ENCODE measurements at places on chromosomes 3 and 15.

DNA sequence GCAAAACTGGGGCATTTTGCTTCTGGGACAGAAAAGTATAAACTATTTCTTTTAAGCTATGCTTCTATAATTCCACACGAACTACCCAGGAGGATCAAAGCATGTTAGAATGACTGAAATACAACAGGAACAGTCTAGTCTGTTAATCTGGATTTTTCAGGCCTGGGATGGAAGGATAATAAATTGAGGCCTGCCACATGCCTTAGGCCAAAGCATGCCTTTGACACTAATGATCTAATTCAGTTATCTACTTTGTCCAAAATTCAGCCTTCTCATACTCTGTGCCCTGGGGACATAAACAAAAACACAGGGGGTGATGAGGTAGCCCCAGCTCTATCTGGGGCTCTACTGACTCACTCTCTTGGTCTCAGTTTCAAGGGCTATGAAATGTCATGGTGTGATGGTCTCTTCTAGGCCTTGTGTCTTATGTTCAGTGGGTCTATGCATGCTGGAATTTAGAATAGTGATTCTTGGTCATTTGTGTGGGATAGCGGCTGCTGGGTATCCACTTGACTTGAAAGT lies 32.5 kb downstream of the GAP43 start:
- DNase-seq = no peak

- no peak for DNase-seq
These were observed 63.8 kb upstream of the SLC2A2 start for GRCh38 chr3:171090321-171090720.

GRCh38 chr15:93619597-93619996 lies 530.6 kb upstream of the RGMA start:
- DNase-seq = no peak

DNA sequence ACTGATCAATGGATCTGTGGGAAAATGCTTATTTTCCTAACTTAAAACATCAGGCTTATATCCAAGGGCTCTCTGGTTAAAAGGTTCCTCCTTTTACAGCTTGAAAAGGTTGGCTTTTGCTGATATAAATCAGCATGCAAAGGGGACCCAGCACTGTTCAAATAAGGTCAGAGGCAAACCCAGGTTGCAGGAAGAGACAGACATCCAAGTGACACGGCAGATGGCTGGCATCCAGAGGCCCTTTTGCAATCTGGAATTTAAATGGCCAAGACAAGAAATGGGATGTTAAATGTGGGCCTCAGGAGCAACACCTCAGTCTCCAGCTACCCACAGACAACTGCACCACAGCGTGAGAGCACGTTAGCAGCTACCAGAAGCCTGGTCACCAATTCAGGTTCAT lies 6.3 kb downstream of the SH3BP5 start:
- DNase-seq = no peak

DNA sequence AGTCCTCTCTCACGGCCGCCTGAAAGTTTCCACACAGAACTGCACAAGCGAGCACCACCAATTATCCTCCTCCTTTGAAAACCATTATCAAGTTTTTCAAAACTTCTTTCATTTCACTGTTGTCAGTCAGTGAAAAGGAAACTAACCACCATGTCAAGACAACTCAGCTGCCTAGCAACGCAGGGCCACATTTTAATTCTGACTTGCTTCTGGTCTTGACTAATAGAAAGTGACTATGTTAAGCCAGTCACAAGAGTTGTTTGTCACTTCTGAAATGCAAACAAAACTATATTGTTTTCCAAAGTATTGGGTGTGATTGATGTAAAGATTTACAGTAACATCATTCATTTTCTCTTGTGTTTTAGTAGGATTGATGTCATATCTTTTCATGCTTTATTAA lies 612.8 kb upstream of the AGTR1 start:
- DNase-seq = no peak

- DNase-seq = no peak
These were observed 9.1 kb downstream of the HIGD2B start for GRCh38 chr15:72676838-72677237.

DNA sequence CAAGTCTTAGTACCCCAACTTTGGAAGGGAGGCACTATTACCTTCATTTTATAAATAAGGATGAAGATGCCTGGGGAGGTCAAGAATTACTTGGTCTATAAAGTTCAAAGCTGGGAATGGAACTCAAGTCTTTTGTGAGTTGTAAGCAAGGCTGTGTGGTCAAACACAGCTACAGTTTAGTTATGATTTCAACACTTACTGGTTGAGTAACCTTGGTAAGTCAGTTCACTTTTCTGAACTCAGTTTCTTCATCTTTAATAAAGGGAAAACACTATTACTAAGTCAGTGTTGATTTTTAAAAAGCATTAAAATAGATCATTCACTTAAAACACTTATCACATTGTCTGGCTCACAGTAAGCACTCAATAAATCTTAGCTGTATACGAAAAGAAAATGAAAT lies 200.4 kb upstream of the ADAMTS9 start:
- no peak for DNase-seq

DNA sequence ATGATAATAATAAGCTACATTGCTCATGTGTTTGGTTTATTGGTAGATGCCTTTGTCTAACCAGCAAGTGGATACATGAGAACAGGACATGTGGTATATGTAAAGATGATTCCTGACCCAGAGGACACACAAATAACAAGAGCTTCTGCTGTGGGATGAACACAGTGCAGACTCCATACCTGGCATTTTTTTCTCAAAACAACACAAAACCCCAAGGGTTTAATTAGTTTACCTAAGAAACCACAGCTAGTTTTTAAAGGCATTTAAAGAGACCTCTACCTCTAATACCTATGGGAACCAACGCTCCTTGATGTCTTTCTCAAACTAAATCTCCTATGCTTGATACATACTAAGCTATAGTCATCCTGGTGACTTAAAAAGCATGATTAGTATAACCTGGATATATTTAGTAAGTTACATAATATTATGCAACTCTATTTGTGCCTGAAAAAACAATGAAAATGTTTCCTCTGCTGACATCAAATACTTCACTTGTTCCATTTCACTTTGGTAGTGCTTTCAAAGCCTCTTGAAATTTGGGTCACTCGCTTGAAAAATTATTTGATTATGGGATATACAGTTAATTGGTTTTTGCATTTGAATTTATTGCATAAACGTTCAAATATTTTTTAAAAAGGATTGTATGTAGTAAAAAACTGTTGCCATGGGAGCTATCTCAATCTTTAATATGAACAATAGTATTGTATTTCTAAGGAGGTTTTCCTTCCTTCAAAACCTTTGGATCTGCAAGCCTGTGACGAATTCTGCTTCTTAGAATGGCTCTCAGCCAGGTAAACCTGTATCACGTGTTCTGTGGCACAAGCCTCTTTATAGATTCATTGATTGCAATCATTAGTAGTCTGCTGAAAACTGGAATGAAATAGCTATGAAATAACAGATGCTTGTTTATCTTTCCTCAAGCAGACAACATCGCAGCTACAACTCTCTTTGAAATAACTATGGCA lies 233.0 kb upstream of the KCNMB2 start:
- no peak for DNase-seq

- no peak for DNase-seq
These were observed 5.9 kb downstream of the HCN4 start for GRCh38 chr15:73362900-73363299.

DNA sequence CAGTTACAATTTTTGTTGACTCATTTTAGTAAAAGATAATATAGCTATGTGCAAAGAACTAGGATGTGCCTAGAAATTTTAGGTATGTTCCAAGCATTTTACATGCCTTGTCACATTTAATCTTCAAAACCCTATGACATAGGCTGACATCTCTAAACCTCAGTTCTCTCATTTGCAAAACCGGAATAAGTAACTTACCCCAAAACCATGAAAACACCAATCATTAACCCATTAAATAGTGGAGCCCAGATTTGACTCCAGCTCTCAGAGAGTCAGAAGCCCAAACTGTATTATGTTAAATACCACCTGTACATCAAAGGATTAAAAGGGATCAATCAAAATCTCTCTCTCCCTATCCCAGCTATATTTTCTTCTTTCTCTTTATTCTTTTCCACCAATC lies 36.6 kb downstream of the GSK3B start:
- DNase-seq = no peak

- DNase-seq = no peak
These were observed at the start of gene KIF7 for GRCh38 chr15:89654847-89655805. Gene KIF7 (minus strand): TSS chr15:89655467. CDS start chr15:89652930, 2,537 bp downstream.

- no peak for DNase-seq
These were observed 19.6 kb downstream of the PLA2G4E start for GRCh38 chr15:42001236-42001635.

- DNase-seq = no peak
These were observed 118.6 kb downstream of the ANO10 start for GRCh38 chr3:43503067-43503728.

DNA sequence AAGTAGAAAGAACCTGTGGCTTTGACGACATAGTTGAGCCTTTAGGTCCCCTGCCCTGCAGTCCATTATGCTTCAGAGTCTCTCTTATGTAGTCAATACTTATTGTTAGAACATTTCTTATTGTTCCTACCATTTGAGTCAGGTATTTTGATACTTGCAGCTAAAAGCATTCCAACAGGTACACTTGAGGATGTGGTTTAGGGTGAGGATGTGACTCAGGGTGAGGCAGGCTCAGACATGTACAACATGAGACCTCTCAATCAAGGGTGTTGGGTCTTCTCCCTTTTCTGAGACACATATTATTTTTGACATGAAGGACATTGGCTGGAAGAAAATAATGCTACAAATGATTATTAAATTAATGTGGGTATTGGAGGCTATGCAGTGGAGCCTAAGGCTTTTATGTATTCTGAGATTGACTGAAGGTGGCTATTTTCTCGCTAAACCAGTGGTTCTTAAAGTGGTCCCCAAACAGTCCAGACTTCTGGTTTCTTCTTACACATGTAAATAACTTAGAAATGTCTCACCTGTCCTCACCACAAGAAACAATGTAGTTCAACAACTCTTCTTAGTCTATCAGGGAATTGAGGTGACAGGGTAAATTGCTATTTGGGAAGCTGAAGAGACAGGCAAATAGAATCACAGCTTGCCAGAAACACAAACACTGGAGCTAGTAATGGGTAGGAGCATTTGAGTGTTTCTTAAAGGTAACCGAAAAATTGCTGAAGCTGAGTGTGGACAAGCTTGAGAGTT lies 135.5 kb upstream of the ZPLD1 start:
- no peak for DNase-seq

DNA sequence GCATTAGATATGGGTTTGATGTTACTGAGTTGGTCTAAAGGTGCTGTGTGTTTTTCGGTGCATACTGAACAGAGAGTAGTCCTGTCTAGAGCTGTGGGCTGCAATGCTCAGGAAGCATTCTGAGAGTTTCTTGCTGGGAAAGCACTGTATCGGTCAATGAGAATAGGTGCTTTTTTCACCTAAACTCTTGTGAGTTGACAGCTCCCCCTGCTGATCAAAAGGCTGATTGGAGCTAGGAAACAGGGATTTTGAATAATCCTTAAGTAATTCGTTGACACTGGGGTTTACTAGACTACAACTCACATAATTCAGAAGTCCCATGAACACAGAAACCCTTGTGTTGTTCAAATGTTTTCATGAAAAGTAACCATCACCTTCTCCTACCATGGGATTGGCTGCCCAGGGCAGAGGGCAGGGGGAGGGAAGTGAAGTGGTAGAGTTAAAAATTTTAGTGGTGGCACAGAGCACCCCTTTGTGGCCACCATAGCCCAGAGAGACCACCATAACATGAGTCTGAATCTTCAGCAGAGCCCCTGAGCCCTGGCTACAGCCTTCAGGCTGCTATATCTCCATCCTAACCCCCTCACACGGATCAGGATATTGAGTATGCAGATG lies 13.0 kb upstream of the MANF start:
- DNase-seq = peak; percentile 26

DNA sequence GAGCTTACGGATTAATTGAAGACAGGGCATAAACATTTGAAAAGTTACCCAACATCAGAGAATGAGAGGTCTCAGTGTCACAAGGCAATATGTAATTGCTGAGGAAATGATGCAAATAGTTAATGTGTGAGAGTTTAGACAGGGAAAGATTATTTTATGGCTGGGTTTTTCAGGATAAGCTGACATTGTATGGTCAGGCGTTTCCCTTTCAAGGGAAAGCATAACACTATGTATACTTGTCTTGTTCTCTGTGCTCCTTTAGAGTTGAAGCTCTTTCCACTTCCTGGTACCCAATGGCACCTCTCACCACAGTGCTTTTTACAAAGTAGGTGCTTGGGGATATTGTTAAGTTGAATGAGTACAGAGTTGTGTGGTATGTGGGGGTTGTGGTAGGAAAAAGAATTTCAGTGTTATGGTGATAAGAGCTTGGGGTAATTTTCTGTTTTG lies 19.9 kb downstream of the IQGAP1 start:
- no peak for DNase-seq

- no peak for DNase-seq
These were observed 67.9 kb downstream of the VGLL3 start for GRCh38 chr3:86923071-86923491.

- DNase-seq = no peak
These were observed 227.6 kb upstream of the BHLHE40 start for GRCh38 chr3:4751502-4752101.

DNA sequence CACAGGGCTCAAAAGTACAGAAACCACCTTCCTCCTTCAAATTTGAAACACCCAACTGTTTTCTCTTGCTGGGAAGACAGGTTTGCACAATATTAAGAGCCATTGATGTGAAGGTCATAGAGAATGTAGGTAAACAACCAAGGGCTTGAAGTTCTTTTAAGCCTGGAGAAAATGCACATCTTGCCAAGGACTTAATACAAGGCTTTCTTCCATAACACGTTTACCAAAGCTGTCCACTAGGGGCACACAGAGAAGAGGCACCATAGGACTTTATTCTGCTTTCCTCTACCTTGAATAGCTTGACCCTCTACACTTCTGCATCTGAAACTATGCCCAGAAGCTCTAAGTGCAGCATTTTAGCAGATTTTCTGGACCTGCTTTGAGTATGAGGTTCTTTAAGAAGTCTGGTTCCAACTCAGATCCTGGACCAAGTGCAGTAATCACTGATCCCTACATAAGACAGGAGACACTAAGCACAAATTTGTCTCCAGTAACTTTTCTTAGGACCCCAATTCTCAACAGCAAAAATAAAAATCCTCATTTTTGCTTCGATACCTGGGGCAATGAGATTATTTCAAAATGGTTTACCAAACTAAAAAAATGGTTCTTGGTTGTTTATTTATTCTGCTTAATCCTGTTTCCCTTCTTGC lies 138.0 kb downstream of the FBN1 start:
- no peak for DNase-seq

- peak; percentile 49 for DNase-seq
These were observed 3.0 kb upstream of the ISLR2 start for GRCh38 chr15:74127255-74127953.

GRCh38 chr15:75727851-75728715 lies 15.4 kb upstream of the CSPG4 start:
- no peak for DNase-seq

- no peak for DNase-seq
These were observed 248.1 kb upstream of the C2CD4B start for GRCh38 chr15:62413153-62413552.

GRCh38 chr15:35181538-35181937 lies 96.4 kb upstream of the NANOGP8 start:
- DNase-seq = no peak

DNA sequence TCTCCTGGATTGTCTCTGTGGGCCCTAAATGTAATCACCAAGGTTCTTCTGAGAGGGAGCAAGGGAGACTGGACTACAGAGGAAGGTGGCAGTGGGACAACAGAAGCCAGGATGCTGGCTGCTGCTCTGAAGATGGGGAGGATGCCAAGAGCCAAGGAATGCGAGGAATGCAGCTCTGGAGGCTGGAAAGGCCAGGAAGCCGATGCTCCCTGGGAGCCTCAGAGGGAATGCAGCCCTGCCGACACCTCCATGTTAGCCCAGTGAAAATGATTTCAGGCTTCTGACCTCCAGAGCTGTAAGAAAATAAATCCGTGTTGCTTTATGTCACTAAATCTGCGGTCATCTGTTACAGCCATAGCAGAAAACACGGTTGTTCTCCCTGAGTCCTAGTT lies 44.1 kb downstream of the UMPS start:
- no peak for DNase-seq
